Activated naive CD8-positive, alpha-beta T cell treated with anti-CD3 and anti-CD28 coated beads for 36 hours (primary cell): ENCODE measurements at places on chromosomes 5 and 9. TPM values are rescaled to one million over a fixed set of nuclear protein-coding genes. Genes with fewer than 3 reads are reported as not detected.
A peak's percentile ranks its signal among the peaks of the same experiment; 100 is the strongest.

The HTR1A gene
- total RNA-seq = not detected

DNA sequence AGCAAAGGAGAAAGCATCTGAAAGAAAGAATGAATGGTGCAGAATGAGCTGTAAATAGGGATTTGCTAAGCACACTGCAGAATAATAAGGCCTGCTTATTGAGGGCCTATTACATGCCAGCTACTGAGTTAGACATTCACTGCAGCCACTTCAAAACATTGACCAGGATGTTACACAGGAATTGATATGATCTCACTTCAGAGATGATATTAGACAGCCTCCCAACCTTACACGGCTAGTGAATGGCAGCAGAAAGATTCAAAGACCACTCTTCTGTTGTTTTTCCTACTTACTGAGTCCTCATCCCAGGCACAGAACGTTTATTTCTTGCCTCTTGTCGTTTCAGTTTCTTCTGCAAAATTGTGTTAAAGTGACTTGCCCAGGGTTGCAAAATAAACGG is 1209.9 kb upstream of the WWC1 start:
- no peaks in the 10 kb centered on the region for H3K36me3 ChIP-seq
- no peak for DNase-seq
- H3K4me3 ChIP-seq = no peak overlapping the region
- no peaks in the 10 kb centered on the region for H3K27me3 ChIP-seq

- H3K4me3 ChIP-seq = no peak overlapping the region
- DNase-seq = no peak
- no peaks in the 10 kb centered on the region for H3K36me3 ChIP-seq
- H3K4me1 ChIP-seq = no peaks in the 10 kb centered on the region
Measured at GRCh38 chr5:86029308-86029707, 588.4 kb upstream of the COX7C start.

DNA sequence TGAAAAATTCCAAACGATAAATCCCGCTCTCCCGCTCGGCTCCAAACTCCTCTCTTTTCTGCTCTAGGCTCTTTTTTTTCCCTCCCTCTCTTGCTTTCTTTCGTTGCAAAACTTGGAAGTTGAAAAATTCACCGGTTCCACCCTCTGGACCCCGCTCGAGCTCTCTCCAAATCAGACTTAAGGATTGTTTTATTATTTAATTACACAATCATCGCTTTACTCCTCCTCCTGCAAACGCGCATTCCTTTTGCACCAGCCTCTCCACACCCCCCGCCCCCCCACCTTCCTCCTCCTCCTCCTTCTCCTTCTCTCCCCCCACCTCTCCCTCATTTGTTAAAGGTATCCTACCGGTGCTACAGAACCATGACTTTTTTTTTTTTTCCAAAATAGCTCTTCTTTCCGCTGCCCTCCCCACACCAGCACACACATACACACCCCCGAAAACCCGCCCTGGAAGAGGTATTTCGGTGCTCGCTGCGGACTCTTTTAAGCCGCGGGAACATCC is 535 bp upstream of the NFIB start:
- H3K27me3 ChIP-seq = peaks cover 81% of the 10 kb centered on the region
- H3K4me3 ChIP-seq = peak overlapping the region; percentile 76
- H3K4me1 ChIP-seq = peaks cover 14% of the 10 kb centered on the region
- H3K36me3 ChIP-seq = no peaks in the 10 kb centered on the region
- no peak for DNase-seq
- H3K27ac ChIP-seq = peak overlapping the region; percentile 56

GRCh38 chr5:10333154-10334006 is 20.1 kb upstream of the MARCHF6 start:
- DNase-seq = peak; percentile 20
- peaks cover 54% of the 10 kb centered on the region for H3K27me3 ChIP-seq
- H3K4me1 ChIP-seq = peaks cover 4% of the 10 kb centered on the region
- peak overlapping the region; percentile 47 for H3K27ac ChIP-seq

GRCh38 chr5:172714491-172715420 is 56.2 kb downstream of the DUSP1 start:
- peaks cover 7% of the 10 kb centered on the region for H3K4me1 ChIP-seq
- H3K4me3 ChIP-seq = no peak overlapping the region
- peak; percentile 64 for DNase-seq
- no peak overlapping the region for H3K27ac ChIP-seq

DNA sequence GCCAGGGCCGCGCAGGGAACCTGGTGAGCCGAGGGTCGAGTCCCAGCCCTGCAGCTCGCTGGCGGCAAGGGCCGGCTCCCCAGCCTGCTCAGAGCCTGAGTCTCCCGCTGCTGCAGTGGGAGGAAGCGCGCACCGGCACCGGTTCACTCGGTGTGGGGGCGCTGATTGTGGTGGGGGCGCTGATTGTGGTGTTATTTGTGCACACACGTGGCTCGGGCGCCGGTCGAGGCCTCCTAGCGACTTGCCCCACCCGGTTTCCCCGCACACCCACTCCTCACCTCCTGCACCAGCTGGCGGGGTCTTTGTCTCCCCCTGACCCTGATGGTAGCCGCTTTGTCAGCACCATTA is 266.7 kb downstream of the NSG2 start:
- peaks cover 47% of the 10 kb centered on the region for H3K27me3 ChIP-seq
- H3K4me3 ChIP-seq = no peak overlapping the region
- no peaks in the 10 kb centered on the region for H3K36me3 ChIP-seq
